ENCODE measurements at places on chromosomes 6 and 20. TPM values are rescaled to one million over a fixed set of nuclear protein-coding genes. Genes with fewer than 3 reads are reported as not detected.

The ANKRD66 gene
- not detected for total RNA-seq

The PLAGL1 gene
- total RNA-seq = 5.7 TPM

The SOX18 gene
- 29.6 TPM for total RNA-seq

The OARD1 gene
- 8.5 TPM for total RNA-seq

The HLA-DOA gene
- total RNA-seq = not detected

The TTLL9 gene
- total RNA-seq = under 0.01 TPM

The KCNK16 gene
- not detected for total RNA-seq

The LINC00237 gene
- total RNA-seq = not detected

The MKKS gene
- 3.6 TPM for total RNA-seq

The SCUBE3 gene
- total RNA-seq = 0.60 TPM

The CD93 gene
- total RNA-seq = 129 TPM

The LPA gene
- total RNA-seq = not detected

The ASIP gene
- total RNA-seq = not detected

The ADAM33 gene
- not detected for total RNA-seq

The LST1 gene
- total RNA-seq = not detected

The OR2H2 gene
- total RNA-seq = not detected

The PRR18 gene
- not detected for total RNA-seq

The DEFB110 gene
- total RNA-seq = not detected

The CLPSL2 gene
- not detected for total RNA-seq

The ANGPT4 gene
- not detected for total RNA-seq

The GHRH gene
- total RNA-seq = not detected

The CST7 gene
- total RNA-seq = not detected
